Smooth muscle cell of the pulmonary artery (primary cell): ENCODE measurements at places on chromosomes 11 and 22. TPM values are rescaled to one million over a fixed set of nuclear protein-coding genes. Genes with fewer than 3 reads are reported as not detected.

Gene SLN
- total RNA-seq, result 1.1 and 1.4 TPM in 2 replicates

Gene ZBTB16
- under 0.01 TPM in 1 of 2 replicates, not detected in the other for total RNA-seq

Gene OR52H1
- 0.91 and 0.99 TPM in 2 replicates for total RNA-seq

Gene FGF3
- not detected in 2 replicates for total RNA-seq

Gene OSM
- not detected in 2 replicates for total RNA-seq

Gene UBQLNL
- 0.23 and 0.33 TPM in 2 replicates for total RNA-seq

Gene ARHGAP8
- 0.03 TPM in 1 of 2 replicates, not detected in the other for total RNA-seq

Gene MYBPC3
- not detected in 2 replicates for total RNA-seq

Gene SCARF2
- 41.4 and 64.6 TPM in 2 replicates for total RNA-seq

Gene SMC1B
- 0.07 TPM in 1 of 2 replicates, not detected in the other for total RNA-seq

Gene BACE1
- total RNA-seq, result 53.7 and 55.5 TPM in 2 replicates

Gene TRIM49
- total RNA-seq, result not detected in 2 replicates

Gene TCN1
- not detected in 2 replicates for total RNA-seq

Gene HMGXB4
- 15.6 TPM in 2 replicates for total RNA-seq

Gene SLC22A8
- not detected in 2 replicates for total RNA-seq

Gene EIF3F
- 428 and 443 TPM in 2 replicates for total RNA-seq

Gene CRYBB3
- not detected in 2 replicates for total RNA-seq

Gene VPREB1
- not detected in 2 replicates for total RNA-seq

Gene LRRC10B
- 0.20 TPM in 1 of 2 replicates, not detected in the other for total RNA-seq

Gene FAM181B
- total RNA-seq, result 0.07 and 0.20 TPM in 2 replicates

Gene SCT
- total RNA-seq, result not detected in 2 replicates

Gene ART1
- total RNA-seq, result not detected in 2 replicates

Gene KCTD14
- 0.50 and 0.72 TPM in 2 replicates for total RNA-seq

Gene AQP11
- 1.6 and 3.0 TPM in 2 replicates for total RNA-seq

Gene ALX4
- total RNA-seq, result 0.13 TPM in 1 of 2 replicates, not detected in the other

Gene GUCY1A2
- total RNA-seq, result 0.10 and 0.52 TPM in 2 replicates

Gene KCNK4
- total RNA-seq, result 0.13 and 0.20 TPM in 2 replicates

Gene CD3D
- total RNA-seq, result not detected in 2 replicates

Gene FADS3
- 145 and 198 TPM in 2 replicates for total RNA-seq

Gene CNTN5
- 0.30 and 1.1 TPM in 2 replicates for total RNA-seq

Gene OR11H1
- total RNA-seq, result not detected in 2 replicates

Gene PKDREJ
- under 0.01 and 0.03 TPM in 2 replicates for total RNA-seq

Gene ANGPTL5
- total RNA-seq, result 2.7 TPM in 1 of 2 replicates, not detected in the other

Gene CCDC15
- 0.99 and 1.3 TPM in 2 replicates for total RNA-seq

Gene MFNG
- 0.07 and 0.30 TPM in 2 replicates for total RNA-seq

Gene ZP1
- 0.36 and 0.98 TPM in 2 replicates for total RNA-seq

Gene NRGN
- 0.17 and 0.20 TPM in 2 replicates for total RNA-seq

Gene GPR83
- not detected in 2 replicates for total RNA-seq

Gene CHST1
- 0.73 and 3.6 TPM in 2 replicates for total RNA-seq

Gene MS4A2
- total RNA-seq, result 0.03 TPM in 1 of 2 replicates, not detected in the other

Gene FADS2
- 215 and 339 TPM in 2 replicates for total RNA-seq

Gene CDHR5
- not detected in 2 replicates for total RNA-seq

Gene DBX1
- total RNA-seq, result not detected in 2 replicates

Gene OR6A2
- total RNA-seq, result 0.13 and 0.26 TPM in 2 replicates

Gene PNPLA3
- 2.3 and 5.5 TPM in 2 replicates for total RNA-seq

Gene HPX
- 0.78 and 0.92 TPM in 2 replicates for total RNA-seq

Gene PATE2
- total RNA-seq, result 0.20 TPM in 1 of 2 replicates, not detected in the other

Gene ELFN2
- under 0.01 and 0.10 TPM in 2 replicates for total RNA-seq

Gene THRSP
- total RNA-seq, result not detected in 2 replicates

Gene TBX10
- total RNA-seq, result not detected in 2 replicates

Gene RAB3IL1
- 11.0 and 11.8 TPM in 2 replicates for total RNA-seq

Gene OR8H1
- not detected in 2 replicates for total RNA-seq

Gene SHISAL1
- total RNA-seq, result 13.5 and 35.8 TPM in 2 replicates

Gene NEFH
- total RNA-seq, result 0.20 and 0.53 TPM in 2 replicates

Gene PTPRCAP
- 0.17 and 0.46 TPM in 2 replicates for total RNA-seq
